ENCODE measurements at places on chromosomes 16 and 17.

DNA sequence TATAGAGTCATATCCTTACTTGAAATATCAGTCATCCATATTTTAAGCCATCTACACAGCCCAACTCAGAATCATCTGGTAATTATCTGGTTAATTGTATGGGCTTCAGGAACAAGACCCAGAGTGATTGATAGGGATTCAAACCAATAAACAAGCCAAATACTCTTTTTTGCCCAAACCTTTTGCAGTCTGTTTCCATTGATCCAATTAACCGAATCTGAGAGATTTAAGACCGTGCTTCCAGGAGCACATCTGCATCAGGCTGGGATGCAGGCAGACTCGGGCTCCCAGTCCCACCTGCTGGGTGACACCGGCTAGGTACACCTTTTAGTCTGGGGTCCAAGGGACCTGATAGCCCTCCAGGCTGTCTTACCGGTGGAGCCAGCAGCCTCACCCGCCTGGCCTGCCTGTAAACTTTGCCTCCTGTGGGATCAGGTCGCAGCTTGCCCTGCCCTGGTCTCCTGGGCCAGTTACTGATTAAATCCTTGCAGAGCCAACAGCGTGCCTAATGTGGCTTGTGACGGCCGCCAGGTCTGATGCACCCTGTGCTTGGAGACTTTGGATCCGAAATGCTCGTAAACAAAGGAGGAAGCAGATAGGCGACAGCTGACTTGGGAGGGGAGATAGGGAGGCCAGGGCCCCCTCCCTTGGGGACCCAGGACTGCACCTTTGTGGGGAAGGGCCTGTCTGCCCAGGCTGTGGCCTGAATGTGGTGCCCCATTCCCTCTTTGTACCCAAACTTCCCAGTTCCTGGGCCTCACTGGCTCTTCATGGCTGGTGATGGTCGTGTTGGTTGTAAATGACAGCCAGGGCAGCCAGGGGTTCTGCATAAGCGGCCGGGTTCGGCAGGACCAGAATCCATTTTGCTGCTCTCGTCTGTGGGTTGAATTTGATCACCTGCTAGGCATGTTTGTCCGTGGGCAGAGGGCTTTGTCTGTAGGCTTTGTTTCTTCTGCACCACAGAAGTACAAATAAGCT lies 3.8 kb downstream of the CMIP start:
- no peak for DNase-seq

DNA sequence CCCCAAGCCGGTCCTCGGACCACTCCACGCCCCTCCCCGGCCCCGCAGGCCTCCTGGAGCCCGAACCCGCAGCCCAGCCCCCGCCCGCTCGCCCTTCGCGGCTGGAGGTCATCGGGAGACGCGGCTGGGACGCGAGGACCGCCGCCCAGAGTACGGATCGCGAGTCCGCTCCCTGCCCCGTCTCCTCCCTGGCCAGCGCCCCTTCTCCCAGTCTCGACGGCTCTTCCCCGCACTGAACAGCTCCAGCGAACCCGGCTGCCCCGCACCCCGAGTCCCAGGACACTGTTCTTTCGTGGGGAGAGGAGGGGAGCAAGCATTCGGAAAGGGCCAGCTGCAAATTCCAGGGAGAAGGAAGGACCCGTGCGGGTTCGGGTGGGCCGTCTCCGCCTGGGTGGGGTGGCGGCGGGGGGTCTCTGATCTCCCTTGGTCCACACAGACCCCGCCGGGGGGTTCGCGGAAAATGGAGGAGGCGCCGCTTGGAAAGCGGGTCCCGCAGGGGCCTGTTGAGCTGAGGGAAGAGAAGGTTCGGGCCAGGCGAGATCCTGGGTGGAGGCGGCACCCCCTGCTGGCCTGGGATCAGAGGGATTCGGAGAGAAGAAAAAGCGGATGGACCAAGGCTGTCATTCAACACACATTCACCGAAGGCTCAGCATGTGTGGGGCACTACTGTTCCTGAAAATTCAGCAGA lies 632 bp upstream of the RTN4RL1 start:
- no peak for DNase-seq

DNA sequence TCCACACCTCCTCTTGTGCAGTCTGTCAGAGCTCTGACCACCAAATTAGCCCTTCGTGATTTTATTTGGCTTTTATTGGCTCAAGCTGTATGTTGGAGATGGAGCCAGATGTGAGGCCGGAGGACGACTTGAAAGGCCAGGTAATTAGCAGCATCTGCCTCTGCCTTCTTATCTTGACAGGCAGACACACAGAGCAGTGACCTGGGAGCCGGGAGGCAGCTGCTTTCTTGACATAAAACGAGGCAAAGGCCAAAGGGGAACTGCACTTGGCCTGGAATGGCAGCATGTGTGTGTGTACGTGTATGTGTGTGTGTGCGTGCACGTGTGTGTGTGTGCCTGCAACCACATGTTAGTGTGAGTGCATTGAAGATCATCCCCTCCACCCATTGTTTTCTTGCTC lies 56.9 kb upstream of the BRD7 start:
- DNase-seq: no peak

DNA sequence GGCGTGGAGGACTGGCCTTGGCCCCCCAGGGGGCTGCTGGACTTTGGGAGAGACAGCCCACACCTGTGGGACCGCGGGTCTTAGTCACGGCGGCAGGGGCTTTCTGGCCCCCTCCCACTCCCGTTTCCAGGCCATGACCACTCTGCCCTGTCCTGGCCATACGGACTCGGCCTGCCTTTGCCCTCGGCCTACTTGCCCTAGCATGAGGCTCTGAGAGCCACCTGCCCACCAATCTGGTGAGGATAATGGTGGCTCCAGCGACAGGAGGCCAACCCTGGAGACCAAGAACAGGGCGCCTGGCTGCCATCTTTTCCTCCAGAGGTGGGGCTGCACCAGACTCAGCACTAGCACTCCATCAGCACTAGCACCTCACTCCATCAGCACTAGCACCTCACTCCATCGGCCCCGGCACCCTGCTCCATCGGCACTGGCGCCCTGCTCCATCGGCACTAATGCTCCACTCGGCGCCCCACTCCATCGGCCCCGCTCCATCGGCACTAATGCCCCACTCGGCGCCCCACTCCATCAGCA lies 7.0 kb downstream of the ZNF213 start:
- DNase-seq: no peak

GRCh38 chr16:253833-254232 lies 19.2 kb downstream of the FAM234A start:
- no peak for DNase-seq

GRCh38 chr16:84648595-84649510 lies 542 bp downstream of the KLHL36 start:
- DNase-seq: peak; percentile 6

GRCh38 chr16:56776562-56776961 lies 46.6 kb downstream of the NUP93 start:
- no peak for DNase-seq

DNA sequence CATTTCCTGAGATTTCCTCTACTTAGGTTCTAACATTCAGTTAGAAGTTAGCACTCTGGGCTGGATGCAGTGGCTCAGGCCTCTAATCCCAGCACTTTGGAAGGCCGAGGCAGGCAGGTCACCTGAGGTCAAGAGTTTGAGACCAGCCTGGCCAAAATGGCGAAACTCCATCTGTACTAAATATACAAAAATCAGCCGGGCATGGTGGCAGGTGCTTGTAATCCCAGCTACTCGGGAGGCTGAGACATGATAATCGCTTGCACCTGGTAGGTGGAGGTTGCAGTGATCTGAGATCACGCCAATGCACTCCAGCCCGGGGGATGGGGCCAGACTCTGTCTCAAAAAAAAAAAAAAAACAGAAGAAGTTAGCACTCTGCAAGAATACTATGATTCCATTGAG lies 1430.9 kb downstream of the CDH11 start:
- DNase-seq: no peak

DNA sequence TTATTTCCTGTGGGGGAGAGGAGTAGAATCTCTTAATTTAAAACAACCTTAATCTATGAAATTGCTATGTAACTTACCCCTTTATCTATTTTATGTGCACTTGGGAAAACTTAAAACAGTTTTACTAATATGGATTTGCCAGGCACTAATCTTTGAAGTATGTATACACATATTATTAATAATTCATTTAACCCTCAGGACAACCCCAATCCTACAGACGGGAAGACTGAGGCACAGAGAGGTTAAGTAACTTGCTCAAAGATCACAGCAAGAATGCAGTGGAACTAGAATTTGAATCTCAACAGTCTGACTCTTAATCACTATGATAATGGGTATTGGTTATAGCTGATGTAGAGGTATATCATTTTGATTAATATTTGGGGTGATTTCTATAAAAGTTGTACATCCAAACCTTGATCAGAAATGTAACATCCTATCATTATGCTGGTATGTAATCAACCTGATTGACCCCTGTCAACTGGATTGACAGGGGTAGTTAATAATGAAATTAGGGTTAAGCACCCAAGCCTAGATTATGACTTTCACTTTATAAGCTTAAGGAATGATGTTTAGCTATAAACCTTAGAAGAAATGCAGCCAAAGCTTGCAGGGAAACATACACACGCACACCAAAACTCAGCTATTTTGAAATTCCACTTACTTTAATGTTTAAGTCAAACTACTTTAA lies 1.6 kb downstream of the MYO1D start:
- no peak for DNase-seq

GRCh38 chr17:17902376-17902775 lies 65.6 kb upstream of the SREBF1 start:
- DNase-seq: no peak

GRCh38 chr17:28334171-28334570 lies 1.1 kb downstream of the IFT20 start:
- no peak for DNase-seq

- DNase-seq: no peak
Measured at GRCh38 chr16:53201900-53202299, 147.1 kb downstream of the CHD9 start.

DNA sequence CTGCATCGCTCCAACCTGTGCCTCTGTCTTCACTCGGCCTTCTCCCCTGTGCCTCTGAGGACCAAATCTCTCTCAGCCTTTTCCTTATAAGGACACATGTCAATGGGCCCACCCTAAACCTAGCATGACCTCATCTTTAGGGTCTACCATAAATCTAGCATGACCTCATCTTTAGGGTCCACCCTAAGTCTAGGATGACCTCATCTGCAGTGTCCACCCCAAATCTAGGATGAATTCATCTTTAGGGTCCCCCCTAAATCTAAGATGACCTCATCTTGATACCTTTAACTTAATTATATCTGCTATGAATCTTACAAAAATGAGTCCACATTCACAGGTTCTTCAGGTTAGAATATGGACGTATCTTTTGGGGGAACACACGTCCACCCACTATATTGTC lies 131.1 kb upstream of the RPL38 start:
- no peak for DNase-seq

DNA sequence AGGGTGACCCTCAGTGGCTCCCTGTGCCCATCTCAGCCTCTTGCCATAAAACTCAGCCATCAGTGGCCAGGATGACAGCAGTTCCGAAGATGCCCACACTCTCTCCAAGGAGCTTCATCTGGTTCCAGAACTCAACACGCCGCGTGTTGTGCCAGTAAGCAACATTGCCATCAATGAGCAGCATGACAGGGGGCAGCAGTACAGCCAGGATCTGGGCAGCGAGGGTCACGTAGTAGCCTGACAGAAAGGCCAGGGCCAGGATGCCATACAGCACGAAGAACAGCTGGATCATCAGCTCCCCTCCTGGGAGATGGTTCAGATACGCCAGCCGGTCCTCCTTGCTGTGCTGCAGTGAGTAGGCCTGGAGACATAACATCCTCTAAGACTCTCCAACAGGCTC lies 2.9 kb downstream of the TMEM101 start:
- no peak for DNase-seq

- DNase-seq: no peak
Measured at GRCh38 chr16:88967830-88968588, 9.0 kb downstream of the CBFA2T3 start.

- DNase-seq: no peak
Measured at GRCh38 chr16:51984395-51984794, 562.5 kb downstream of the TOX3 start.

DNA sequence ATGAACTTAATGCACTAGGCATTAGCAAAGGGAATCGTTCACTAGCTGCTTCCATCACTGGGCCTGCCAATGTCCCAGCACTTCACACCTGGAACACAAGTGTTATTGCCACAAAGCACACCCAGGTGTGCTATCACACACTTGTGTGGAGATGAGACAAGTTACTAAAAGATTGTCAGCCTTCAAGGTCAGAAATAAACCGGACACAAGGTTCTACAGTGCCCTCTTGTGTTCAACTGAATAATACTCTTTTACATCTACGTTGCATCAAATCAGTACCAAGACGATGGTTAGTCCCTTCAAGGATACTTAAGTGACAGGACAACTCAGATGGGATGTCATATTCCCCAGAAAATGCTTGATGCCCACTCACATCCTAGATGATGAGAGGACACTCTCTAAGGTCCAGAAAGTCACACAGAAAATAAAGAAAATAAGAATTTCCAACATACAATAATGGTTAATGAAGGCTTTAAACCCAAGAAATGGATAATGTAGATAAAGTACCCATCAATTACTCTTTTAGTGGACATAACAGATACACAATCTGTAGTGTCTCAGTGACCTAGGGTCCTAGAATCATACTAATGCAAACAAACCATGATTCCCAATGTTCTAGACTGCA lies 16.4 kb upstream of the GLG1 start:
- no peak for DNase-seq

DNA sequence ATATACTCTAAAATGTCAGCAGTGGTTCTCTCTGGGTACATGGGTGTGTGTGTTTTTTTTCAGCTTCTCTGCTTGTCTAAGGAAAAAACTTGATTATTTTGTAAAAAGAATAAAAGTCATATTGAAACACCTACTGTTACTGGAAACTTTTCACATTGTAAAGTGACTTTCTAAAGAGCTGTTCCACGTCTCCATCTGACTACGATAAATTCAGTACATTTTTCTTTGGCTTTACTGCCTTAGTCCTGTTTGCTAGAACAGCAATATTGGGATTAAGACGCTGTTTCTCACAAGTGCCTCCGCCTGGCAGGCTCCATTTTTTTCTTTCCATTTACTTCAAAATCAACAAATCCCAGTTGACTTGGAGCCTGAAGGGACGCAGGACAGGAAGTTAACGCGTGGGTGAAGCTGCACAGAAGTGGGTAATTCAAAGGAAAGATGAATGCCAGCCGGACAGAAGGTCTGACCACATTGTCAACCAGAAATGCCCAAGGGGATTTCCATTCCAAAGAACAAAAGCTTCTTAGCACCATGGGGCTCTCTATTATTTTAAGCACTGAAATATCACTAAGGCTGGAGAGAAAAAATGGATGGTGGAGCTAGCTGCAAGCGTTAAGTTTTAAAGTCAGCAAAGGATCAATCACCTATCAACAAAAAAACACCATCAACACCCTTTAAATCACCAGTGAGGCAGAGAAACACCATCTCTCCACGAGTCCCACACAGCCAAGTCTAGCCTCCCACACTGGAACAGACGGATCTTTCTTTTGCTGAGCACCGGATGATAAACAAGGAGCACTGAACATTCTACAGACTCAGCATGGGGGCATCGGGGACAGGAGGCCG lies 8.4 kb downstream of the GLOD4 start:
- DNase-seq: no peak

GRCh38 chr17:55056526-55056925 lies 88.0 kb downstream of the STXBP4 start:
- DNase-seq: no peak
